ENCODE measurements at places on chromosomes 7 and 10.

DNA sequence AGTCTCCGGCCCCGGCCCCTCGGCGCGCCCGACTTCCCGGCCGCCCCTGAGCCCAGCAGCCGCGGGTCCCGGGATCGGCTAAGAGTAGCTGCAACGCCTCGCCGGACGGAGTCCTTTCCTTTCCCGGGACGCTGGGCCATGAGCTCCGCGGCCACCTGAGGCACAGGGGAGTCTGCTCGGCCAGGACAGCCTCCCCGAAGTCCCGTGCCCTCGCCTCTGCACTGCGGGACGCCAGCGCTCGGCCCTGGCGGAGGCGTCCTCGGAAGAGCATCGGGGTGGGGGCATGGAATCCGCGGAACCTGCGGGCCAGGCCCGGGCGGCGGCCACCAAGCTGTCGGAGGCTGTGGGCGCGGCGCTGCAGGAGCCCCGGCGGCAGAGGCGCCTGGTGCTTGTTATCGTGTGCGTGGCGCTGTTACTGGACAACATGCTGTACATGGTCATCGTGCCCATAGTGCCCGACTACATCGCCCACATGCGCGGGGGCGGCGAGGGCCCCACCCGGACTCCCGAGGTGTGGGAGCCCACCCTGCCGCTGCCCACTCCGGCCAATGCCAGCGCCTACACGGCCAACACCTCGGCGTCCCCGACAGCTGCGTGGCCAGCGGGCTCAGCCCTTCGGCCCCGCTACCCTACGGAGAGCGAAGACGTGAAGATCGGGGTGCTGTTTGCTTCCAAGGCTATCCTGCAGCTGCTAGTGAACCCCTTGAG is 502 bp downstream of the SLC18A3 start:
- no peak for DNase-seq

DNA sequence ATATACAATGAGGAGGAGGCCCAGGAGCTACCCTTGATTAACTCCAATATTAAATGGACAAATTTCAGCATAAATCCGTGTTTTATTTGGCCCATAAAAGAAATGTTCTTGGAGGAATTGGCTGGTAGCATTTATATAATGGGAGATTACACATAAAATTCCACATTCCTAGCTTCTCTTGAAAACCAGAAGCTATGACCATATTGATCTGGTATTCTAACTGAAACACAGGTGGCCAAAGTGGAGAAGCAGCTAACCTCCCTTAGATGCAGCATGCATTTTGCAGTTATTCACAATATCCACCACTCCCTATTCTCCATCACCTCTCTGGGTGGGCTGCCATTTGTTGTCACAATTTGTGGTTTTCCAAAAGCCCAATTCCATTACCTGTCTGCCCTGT is 148.8 kb upstream of the CACNA2D1 start:
- no peak for DNase-seq

- DNase-seq = no peak
Observed at GRCh38 chr7:5694221-5694754, 87.2 kb downstream of the RNF216 start.

DNA sequence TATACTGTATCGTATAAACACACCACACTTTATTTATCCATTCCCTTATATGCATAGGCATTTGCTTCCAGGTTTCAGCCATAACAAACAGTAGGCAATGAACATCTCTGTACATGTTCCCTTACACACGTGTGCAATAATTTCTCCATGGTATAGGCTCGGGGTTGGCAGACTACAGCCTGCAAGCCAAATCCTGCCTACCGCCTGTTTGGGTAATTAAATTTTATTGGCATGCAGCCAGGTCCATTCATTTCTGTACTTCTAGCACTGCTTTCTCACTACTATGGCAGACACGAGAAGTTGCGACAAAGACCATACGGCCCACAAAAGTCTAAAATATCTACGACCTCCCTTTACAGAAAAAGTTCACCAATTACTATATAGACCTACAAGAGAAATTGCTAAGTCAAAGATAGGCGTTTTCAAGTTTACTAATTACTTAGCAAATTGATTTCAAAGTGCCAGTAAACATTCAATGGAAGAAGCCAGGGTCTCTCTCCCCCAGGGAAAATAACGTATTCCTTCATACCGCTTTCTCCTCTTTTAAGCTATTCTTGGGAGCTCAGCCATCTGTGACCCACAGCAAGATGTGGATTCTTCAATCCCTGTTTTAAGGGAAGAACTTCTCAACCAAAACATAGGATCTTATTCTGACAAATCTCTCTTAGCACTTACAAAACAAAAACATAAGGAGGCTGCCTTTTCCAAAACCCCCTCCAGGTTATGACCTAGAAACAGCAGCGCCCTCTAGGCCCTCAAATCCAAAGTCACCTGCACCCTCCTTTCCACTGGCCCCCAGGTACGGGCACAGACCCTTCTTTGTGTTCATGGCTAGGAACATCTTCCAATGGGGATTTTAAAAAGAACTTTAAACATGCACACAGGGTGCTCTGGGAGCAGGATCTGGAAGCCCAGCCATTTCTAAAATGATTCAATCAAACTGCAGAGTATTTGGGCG is 100.5 kb downstream of the FGFR2 start:
- no peak for DNase-seq

- DNase-seq = no peak
Observed at GRCh38 chr7:4271716-4272015, 410.4 kb upstream of the FOXK1 start.

DNA sequence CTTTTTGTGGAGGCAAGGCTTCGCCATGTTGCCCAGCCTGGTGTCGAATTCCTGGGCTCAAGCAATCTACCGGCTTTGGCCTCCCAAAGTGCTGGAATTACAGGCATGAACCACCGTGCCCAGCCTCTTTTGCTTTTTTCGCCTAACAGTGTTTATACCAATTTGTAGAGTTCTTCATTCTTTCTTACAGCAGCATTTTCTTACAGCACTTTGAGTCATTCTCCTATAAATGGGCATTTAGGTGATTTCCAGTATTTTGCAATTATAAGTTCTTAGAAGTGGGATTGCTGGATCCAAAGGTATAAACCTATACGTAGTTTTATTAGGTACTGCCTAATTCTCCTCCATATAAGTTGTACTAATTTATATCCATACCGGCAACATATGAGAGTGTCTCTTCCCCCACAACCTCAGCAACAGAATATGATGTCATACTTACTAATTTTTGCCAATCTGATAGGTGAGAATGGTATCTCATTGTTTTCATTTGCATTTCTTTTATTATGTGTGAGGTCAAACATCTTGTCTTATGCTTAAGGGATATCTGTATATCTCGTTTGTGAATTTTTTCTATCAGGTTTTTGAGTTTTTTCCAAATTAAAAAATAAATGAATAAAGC is 39.1 kb downstream of the SUFU start:
- no peak for DNase-seq
